ENCODE measurements at places on chromosomes 11 and 22. TPM values are rescaled to one million over a fixed set of nuclear protein-coding genes. Genes with fewer than 3 reads are reported as not detected.

The KRTAP5-9 gene
- total RNA-seq, result not detected

The HBB gene
- total RNA-seq, result not detected

The RAG2 gene
- total RNA-seq, result not detected

The SAMM50 gene
- total RNA-seq, result 58.5 TPM

The SPON1 gene
- total RNA-seq, result not detected

The APOL6 gene
- 18.4 TPM for total RNA-seq

The NXPE1 gene
- not detected for total RNA-seq

The TMEM25 gene
- total RNA-seq, result 14.9 TPM
